Mammary epithelial cell (primary cell): ENCODE measurements at places on chromosomes 3 and 15.

DNA sequence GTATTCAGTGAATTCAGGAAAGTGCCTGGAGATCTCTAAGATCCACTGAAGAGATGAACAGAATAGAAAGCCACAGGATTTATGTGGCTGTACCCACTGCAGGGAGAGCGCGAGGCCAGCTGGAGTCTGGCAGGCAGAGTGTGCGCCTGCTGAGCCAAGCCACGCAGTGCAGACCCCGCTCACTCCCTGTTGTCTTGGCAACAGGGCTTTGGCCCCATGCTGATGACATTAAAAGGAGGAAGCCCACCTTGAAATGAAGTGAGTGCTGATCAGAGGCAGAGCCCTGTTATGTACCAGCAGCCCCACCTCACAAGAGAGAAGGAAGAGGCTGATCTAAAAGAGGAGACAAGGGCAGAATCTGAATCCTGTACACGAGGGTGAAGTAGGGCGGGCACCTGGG lies 36.7 kb downstream of the PXYLP1 start:
- no peak for DNase-seq

DNA sequence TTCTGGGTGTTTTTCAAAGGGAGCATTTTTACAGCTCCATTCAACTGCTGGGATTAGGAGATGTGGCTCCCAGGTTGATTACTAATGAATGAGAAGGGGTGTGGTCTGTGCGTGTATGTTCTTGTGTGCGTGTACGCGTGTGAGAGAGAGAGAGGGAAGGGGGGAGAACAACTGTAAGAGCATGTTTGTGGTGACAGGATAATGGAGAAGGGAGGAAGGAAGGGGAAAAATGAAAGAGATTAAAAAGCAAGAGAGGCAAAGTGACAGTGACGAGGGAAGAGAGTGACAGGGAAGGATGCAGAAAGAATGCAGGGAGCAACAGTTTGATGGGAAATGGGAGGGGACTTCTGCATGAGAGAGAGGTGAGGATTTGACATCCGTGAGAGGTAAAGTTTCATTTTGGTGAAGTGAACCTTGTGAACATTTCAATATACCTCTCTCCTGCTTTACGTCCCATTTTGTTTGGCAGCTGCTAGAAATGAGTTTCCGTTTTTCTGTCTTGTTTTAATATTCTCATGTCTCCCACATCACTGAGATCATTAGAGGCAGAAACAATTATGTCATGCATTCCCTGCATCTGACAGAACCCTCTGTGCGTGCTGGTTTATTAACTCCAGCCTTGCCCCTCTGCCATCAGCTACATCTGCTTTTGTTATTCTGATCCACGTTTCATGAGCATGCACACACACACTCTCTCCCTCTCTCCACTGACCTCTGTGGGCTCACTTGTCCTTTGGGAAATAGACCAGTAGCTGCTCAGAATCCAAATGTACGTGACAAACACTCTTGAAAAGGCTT lies 161.6 kb downstream of the GAP43 start:
- DNase-seq: peak; percentile 53

- no peak for DNase-seq
These were observed 19.4 kb downstream of the IFT57 start for GRCh38 chr3:108202834-108203233.

- no peak for DNase-seq
These were observed 52.8 kb downstream of the RHCG start for GRCh38 chr15:89443581-89443980.

- no peak for DNase-seq
These were observed 20.0 kb downstream of the ATRIP start for GRCh38 chr3:48466386-48467109.

DNA sequence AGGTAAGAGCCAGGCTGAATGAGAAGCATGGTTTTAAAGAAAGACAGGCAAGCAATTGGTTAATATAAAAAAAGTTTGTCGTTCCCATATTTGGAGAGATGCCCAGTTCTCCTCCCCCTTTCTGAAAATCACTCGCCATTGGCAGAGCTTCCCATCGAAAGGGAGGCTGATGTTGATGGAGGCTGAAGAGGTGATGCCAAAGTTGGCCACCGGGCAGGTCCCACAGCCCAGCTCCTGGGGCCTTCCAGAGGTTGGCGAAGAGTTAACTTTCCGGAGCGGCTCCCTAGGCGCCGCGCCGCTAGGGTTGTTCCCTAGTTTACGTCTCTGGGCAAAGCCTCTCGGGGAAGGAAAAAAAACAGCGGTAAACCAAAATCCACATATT lies 793 bp downstream of the PCOLCE2 start:
- DNase-seq: peak; percentile 26

DNA sequence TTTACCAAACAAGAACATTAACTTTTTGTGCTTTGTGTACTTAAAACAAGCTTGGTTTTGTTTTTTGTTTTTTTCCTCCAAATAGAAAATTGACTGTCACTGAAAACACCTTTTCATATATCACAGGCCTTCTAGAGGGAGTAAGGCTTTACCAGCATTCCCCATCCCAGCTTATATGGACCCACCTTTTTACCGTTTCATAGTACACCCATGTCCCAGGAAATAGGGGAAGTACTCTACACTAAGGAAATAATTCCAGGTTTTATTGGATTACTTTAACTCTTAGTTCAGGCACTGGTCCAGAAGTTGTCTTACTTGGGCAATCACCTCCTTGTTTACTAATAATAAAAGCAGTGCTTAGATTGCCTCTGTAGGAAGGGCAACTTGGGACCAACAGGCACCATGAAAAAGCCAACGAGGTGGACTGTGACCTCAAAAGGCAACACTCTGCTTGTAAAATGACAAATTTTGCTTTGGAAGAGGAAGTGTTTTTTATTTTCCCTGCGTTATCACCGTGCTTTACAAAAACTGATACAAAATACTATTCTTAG lies 26.2 kb downstream of the HMG20A start:
- no peak for DNase-seq

- peak; percentile 95 for DNase-seq
These were observed 271.2 kb upstream of the TRIM42 start for GRCh38 chr3:140406655-140407054.

- no peak for DNase-seq
These were observed 60.6 kb upstream of the GYG1 start for GRCh38 chr3:148930752-148931151.

GRCh38 chr15:93087825-93088199 lies 1.2 kb downstream of the RGMA start:
- peak; percentile 52 for DNase-seq

- no peak for DNase-seq
These were observed 65.8 kb downstream of the IQSEC1 start for GRCh38 chr3:13007251-13007941.

DNA sequence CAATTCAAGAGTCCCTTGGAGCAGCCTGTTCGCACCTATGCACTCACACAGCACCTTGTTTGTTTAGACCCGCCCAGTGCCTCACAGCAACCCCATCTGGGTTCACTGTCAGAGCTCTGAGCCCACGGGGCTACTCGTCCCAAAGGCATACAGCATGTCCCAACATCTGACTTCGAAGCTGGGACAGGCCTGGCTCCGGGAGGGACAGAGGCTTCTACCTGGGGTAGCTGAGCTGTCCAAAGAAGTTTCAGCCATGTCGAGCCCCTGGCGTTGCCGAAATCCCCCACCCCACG lies 28.6 kb upstream of the CYP11A1 start:
- DNase-seq: no peak

DNA sequence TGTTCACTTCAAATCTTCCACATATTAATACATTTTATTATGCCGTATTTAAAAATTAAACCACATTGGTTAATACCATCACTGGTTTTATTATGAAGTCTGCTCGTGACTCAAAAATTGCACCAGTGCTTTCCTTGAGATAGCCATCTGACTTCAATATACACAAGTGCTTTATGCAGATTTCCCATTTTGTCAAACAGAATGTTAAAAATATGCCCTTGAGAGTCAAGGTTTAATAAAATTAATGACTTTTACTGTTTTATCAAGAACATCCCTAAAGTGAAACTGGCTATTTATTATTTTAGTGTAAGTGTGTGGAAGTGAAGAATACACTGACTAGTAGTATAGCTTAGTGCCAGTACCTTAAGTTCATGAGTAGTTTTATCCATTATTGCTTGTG lies 139.3 kb upstream of the SOX2 start:
- DNase-seq: no peak

DNA sequence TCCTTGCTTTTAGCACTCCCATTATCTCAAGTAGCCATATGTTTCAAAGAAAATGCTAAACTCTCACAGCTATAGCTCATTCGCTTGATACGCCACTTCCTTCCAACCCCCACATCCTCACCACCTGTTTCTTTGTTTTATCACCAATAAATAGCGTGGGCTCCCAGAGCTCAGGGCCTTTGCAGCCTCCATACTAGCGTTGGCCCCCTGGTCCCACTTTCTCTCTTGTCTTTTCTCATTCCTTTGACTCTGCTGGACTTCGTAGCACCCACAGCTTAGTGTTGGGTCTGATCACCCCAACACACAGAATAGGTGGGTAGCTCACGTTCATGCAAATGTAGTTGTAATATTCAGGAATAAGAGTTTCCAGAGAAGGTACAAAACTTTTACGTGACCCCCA lies 4.1 kb upstream of the GPD1L start:
- DNase-seq: no peak

DNA sequence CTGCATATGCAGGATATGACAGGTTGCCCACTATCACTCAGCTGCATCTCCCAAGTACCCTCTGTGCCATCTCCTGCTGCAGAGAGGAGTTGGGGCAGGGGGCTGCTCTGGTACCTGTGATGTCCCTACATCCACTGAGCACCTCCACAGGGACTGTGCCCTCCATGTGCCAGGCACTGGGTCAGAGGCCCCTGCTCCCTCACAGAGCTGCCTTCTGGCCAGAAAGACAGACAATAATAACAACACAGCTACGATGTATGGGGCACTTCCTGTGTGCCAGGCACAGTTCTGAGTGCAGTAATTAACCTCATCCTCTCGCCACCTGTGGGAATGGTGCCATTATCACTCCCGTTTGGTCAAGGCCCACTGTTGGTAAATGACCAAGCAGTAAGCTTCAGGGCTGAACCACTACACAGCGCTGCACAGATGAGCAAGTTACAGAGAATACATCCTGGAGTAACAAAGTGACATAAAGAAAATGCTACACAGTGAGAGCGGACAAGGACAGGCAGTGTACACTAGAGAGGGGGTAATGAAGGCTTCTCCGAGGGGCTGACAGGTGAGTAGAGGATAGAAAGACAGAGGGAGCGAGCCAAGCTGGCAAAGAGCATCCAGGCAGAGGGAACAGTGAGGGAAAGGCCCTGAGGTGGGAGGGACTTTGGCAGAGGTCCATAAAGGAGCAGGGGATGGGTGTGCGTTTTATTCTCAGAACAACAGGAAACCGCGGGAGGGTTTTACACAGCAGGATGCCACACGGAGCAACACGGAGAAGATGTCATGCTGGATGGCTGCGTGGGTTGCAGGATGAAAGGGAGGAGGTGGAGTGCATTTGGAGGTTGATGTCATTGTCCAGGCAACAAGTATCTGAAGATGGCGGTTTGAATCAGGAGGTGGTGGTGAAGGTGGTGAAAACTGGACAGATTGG lies 13.6 kb downstream of the WNT7A start:
- no peak for DNase-seq

DNA sequence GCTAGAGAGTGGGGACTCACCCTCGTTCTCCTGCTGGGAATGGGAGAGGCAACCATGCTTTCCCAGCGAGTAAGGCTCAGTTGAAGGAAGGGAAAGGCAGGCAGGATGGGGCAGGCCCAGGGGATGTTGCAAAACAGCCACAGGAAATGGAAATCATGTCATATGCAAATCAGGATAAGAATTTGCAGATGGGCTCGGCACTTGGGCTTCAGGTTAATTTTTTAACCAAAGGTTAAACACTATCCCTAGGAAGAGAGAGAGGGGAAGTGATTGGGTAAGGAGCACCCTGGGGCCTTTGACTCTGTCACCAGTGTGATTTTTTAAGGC lies 14.6 kb upstream of the PLA2G4E start:
- peak; percentile 80 for DNase-seq

GRCh38 chr3:99896482-99896881 lies 78.8 kb downstream of the CMSS1 start:
- no peak for DNase-seq

DNA sequence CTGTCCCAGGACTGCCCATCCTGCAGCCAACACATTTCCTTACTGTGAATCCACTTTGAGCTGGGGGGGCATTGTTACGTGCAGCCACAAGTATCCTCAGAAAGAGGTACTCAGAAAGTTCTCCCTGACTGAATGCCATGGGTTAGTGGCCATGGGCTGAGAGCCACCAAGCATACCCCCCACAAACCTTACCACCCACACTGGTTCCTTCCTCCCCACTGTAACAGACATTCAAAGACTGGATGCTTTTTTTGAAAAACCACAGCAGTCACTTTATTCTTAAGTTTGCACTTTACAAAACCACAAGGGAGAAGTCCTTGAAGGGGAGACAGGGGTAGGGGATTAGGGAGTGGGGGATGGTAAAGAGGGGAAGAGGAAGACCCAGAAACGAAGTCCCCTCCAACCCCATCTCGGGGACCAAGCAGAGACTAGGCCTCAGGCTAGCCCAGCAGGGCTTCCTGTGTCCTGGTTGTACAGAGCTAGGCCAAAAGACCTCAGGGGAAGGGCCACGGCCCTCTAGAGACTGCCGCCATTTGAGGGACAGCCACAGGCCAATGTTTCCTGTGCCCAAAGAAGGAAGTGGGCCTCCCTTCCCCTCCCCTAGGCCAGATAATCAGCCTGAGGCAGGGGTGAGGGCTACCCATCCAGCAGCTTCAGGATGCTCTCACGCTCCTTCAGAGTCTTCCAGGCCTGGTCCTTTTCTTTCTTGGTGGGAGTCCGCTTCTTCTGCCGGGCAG lies 10.1 kb upstream of the CAMK1 start:
- no peak for DNase-seq

GRCh38 chr3:89504432-89504831 lies 397.0 kb downstream of the EPHA3 start:
- no peak for DNase-seq

GRCh38 chr3:122189357-122189756 lies 5.9 kb downstream of the CASR start:
- DNase-seq: no peak

DNA sequence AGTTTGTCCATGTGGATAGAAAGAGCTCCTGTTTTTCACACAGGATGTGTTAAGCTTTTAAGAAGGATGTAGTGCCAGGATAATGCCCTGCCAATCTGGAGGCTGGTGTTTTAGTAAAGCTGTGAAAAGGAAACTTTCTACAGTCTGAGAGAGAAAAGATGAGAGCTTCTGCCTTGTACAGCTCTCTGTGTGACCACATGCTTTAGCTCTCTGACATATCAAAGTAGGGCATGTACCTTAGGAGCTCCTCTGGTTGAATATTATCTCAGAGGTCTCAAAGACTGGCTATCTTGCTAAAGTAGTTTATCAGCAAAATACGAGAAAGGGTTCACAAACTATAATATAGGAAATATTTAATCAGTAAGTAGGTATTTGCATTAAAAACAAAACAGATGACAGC lies 30.4 kb downstream of the CDIN1 start:
- DNase-seq: no peak

DNA sequence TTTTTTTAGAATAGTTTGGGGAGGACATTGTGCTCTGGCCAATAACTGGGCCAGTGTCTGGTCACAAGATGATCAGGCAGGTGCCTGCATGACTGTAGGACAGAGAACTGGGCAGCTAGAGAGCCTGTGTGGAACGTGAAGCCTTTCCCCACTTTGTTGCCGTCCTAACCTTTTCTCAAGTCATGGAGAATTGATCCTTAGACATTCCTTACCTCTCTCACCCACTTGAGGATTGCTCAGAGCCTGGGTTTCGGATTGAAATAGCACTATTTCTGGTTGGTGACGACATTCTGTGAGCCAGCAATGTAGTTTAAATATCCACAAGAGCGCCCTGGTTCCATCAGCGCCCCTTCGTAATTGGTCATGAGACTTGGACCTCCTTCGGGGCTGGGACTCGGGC lies 138.4 kb downstream of the IGF1R start:
- no peak for DNase-seq
